ENCODE measurements at places on chromosomes 4 and X.

GRCh38 chr4:77193511-77194102, 36.6 kb downstream of the CCNG2 start:
- peak; percentile 53 for DNase-seq

GRCh38 chr4:71195924-71196323, 142.9 kb upstream of the SLC4A4 start:
- no peak for DNase-seq

DNA sequence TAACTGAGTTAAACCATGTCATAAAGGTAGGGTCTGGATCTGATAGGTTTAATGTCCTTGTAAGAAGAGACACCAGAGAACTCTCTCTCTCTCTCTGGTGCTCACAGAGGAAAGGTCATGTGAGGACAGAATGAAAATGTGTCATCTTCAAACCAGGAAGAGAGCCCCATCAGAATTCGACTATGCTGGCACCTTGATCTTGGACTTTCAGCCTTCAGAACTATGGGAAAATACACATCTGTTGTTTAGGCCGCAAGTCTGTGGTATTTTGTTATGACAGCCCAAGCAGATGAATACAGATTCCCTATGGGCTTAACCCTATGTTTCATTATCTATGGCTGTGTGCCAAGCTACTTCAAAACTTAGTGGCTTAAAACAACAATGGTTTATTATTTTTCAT, 105.5 kb upstream of the DDIT4L start:
- no peak for DNase-seq

DNA sequence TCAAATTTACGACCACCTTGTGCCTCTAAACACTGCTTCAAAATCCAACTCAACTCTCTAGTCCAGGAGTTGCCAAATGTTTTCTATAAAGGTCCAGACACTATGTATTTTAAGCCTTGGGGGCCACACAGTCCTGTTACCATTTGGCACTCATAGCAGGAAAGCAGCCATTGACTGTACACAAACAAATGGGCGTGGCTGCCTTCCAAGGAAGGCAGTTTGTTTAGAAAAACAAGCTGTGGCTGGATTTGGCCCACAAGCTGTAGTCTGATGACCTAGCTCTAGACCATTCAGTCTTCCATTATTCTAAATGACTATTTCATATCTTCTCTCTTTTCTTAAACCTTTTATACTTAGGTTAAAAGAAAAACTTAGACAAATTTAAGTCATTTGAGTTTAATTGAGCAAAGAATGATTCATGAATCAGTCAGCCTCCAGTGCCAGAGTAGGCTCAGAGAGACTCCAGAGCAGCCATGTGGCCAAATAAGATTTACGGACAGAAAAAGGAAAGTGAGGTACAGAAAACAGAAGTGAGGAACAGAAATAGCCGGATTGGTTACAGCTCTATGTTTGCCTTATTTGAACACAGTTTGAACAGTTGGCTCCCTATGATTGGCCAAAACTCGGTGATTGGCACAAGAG, 825.8 kb upstream of the LCORL start:
- DNase-seq, result no peak
